ENCODE measurements at places on chromosomes 12 and 14.

- no peak for DNase-seq
Observed at GRCh38 chr14:105664691-105665090, 138.3 kb downstream of the TMEM121 start.

- DNase-seq: no peak
Observed at GRCh38 chr14:74645756-74646470, 33.9 kb upstream of the LTBP2 start.

- DNase-seq: no peak
Observed at GRCh38 chr12:63944586-63945228, 100.2 kb downstream of the SRGAP1 start.

- peak; percentile 96 for DNase-seq
Observed at GRCh38 chr14:69767369-69767999, 542 bp downstream of the SRSF5 start.

- DNase-seq: no peak
Observed at GRCh38 chr12:125766091-125766490, 700.9 kb downstream of the AACS start.

- DNase-seq: no peak
Observed at GRCh38 chr14:33063521-33063920, 124.8 kb downstream of the NPAS3 start.

GRCh38 chr14:21026274-21026987, 1.6 kb upstream of the NDRG2 start:
- DNase-seq: no peak

GRCh38 chr14:68682166-68683103, 110.4 kb downstream of the ZFP36L1 start:
- no peak for DNase-seq

- no peak for DNase-seq
Observed at GRCh38 chr12:56838621-56839488, 75.7 kb downstream of the HSD17B6 start.

DNA sequence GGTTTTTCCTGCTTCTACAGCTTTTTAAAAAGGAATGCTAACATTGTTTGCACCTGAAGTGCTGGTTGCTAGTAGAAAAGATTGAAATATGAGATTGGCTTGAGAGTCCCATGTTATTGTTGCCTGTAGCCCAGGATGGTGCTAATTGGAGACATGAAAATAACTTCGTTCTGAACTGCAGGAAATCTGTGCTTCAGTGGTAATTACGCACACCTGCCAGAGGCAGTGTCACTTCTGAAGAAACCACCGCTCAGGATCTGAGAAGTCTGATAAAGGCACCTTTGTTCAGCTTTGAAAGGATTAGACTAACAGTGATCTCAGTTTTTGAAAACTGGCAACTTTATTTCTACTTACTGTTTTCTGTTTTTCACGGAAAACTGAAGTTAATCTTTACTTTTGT, 15.5 kb upstream of the ATP6V0A2 start:
- DNase-seq: no peak

DNA sequence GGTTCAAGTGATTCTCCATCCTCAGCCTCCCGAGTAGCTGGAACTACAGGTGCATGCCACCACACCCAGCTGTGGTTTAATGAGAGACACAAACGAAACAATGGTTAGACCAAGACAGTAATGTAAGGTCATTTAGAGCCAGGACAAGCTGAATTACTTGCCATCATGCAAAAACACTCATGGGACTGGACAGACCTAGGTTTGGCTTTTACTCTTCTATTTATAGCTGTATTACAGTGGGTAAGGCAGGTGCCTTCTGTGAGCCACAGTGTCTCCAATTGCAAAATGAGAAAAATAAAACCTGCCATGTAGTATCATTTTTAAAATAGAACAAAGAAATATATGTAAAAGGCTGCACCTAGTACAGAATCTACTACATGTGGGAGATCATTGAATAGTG, 513.2 kb downstream of the NELL2 start:
- no peak for DNase-seq

GRCh38 chr12:49948866-49949845, 1.4 kb upstream of the AQP2 start:
- DNase-seq: no peak

DNA sequence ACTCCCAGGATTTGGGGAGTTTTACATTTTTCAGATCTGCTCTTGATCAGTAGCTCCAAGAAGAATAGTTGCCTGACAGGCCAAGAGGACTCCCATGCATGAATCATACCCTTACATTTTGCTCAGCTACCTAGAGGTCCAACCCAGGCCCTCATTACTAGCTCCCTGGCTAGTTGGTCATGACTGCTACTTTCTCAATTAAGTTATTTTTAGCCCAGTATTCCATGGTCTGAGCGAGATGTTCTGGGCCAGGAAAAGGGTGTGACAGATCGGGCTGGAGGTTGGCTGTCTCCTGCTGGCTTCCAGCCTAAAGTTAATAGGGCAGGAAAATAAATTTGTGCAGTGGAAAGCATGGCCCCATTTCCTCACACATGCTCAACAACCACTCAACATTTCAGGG, 379.2 kb downstream of the GRIN2B start:
- no peak for DNase-seq

- no peak for DNase-seq
Observed at GRCh38 chr12:110084314-110085015, 36.1 kb upstream of the C12orf76 start.

DNA sequence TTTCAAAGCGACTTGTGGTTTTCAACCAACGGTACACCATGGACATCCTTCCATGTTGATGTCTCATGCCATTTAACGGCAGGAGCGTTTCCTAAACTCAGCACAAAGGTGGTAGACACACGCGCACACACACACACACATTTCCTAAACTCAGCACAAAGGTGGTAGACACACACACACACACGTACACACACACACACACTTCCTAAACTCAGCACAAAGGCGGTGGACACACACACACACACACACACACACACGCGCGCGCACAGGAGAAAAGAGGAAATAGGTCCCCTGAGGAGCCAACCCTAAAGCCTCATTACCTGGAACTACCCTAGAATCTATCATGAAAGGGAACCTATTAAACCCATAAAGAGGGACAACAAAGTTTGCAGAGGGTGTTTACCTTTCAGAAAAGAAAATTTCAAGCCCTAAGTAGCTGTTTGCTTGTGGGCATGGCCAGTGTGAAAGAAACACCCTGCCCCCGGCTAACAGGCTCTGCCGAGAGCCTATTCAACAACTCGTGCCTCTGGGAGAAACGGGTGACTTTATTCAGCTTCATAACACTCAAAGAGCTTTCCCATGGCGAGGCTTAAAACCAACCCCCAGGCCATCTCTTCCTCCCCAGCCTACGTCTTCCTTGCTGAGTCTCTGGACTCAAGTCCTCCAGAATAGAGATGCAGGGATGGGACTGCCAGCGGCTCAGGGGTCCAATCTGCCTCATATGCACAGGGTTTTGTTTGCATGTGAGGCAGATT, 31.8 kb downstream of the SLC8B1 start:
- no peak for DNase-seq

- no peak for DNase-seq
Observed at GRCh38 chr14:61454545-61454944, 133.2 kb downstream of the PRKCH start.

GRCh38 chr14:75254901-75255584, 23.6 kb upstream of the FOS start:
- no peak for DNase-seq

DNA sequence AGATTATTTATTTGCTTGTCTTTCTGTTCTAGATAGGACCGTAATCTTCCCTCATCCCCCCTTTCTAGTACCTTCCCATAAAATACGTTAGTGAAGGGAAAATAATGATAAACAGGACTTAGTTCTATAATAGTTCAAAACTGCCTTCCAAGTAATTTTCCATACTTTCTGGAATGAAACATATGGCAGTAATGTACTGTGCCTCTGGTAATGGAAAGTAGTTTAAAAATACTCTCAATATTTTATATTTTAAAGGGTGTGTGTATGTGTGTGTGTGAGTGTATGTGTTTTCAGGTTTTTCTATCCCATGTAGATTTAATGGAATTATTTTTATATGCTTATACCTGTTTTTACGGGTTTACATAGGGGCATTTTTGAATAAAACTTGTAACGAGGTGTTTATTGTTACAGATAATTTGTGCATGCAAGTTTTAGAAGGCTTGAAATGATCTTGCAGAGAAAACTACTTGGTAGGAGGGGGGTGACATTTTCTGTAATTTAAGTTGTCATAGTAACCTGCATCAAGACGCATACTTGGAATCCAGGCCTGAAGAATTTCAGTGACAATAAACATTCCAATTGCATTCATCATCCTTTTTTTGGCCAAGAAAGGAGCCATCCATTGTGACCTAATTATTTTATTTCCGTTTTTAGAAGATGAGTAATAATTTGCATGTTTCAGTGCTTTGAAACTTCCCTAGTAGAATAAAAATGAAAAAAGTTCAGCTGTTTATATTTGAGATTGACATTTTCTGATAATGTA, 38.9 kb downstream of the RASSF8 start:
- no peak for DNase-seq

GRCh38 chr12:2307550-2307949, 254.8 kb downstream of the CACNA1C start:
- no peak for DNase-seq

DNA sequence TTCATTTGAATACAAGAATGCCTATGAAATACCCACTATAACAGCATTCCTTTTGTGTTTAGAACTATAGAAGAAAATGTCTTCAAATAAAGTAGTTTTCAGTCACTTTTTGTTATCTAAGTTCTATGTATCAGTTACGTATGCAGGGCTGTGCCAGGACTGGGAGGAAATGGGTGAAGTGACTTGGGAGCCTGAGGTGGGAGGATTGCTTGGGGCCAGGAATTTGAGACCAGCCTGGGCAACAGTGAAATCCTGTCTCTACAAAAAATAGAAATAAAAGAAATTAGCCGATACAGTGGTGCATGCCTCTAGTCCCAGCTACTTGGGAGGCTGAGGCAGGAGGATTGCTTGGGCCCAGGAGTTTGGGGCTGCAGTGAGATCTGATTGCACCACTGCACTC, 22.9 kb upstream of the MANSC4 start:
- DNase-seq: no peak

- DNase-seq: no peak
Observed at GRCh38 chr12:62865065-62865464, 69.9 kb downstream of the PPM1H start.

- DNase-seq: no peak
Observed at GRCh38 chr14:56121816-56122215, 3.6 kb downstream of the PELI2 start.

- no peak for DNase-seq
Observed at GRCh38 chr14:56195223-56195622, 77.0 kb downstream of the PELI2 start.

GRCh38 chr14:45810152-45810872, 557.3 kb upstream of the MIS18BP1 start:
- peak; percentile 22 for DNase-seq

- peak; percentile 85 for DNase-seq
Observed at GRCh38 chr12:113098441-113099028, 37.0 kb downstream of the RASAL1 start.

- no peak for DNase-seq
Observed at GRCh38 chr14:37172024-37172869, at the start of gene SLC25A21. TSS of gene SLC25A21 (minus strand) at chr14:37172606.

- no peak for DNase-seq
Observed at GRCh38 chr12:46445551-46446235, 73.1 kb upstream of the SLC38A2 start.

GRCh38 chr12:65822732-65823512, 1.4 kb upstream of the HMGA2 start:
- peak; percentile 56 for DNase-seq

DNA sequence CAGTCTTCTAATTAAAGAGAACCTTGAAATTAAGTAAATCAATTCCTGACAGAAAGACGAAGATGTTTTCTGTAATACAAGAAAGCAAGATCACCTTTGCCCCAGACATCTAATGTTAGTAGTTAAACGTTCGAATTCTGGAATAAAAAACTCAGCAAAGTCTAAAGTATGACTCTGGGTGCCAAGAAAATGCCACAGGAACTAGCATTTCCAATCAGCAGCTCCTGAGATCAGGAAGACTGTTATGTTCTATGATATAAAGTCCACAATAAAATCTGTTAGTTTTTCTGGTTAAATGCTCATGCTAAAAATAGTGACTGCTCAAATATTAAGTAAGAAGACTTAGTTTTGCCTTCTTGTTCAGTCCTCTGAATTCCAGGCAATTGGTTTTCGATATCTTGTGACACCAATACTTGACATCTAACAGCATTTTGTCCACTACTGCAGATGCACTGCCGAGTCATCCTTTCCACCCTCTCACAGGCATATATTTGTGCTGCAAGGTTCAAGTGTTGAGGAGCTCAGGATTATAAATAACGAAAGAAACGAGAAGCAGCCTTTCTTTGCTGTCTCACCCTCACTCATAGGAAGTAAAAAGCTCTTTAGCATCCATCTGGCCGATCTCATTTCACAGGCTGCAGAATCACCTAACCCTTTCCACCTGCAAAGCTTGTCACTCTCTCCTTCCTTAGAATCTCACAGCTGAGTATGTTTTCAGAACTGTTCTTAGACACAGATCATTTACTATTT, 32.0 kb downstream of the SSH1 start:
- peak; percentile 52 for DNase-seq

DNA sequence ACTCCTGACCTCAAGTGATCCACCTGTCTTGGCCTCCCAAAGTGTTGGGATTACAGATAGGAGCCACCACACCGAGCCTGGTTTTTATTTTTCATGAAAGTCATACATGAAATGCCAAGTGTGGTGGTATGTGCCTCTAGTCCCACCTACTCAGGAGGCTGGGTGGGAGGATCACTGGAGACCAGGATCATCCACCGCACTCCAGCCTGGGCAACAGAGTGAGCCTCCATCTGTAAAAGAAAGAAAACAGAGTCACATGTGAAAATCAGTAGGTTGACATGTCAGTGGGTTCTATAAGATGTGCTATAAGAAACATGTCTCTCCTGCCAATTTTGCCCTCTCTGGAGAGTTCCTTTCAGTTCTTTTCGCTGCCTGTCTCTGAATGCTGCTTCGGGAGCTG, 28.2 kb downstream of the ANKRD9 start:
- DNase-seq: no peak

GRCh38 chr12:31562594-31563328, 28.2 kb downstream of the DENND5B start:
- DNase-seq: peak; percentile 23

- no peak for DNase-seq
Observed at GRCh38 chr14:57512220-57512619, 18.6 kb upstream of the CCDC198 start.

DNA sequence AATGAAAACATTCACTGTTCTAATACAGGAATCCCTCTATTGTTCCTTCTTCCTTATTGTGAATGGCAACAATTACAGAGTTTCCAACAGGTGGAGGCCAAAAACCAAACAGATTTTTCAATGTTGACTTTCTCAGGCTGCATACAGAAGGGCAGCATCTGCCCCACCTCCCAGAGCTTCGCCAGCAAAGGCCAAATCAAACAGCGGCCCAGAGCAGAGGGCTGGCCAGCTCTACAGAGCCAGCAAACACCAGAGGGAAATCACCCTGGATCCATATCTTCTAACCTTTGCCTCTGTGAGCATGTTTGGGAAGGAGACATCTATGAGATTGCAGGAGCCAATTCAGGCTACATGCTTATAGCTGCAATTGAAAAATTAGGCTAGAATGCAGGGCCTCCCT, 4.4 kb upstream of the CRACR2A start:
- no peak for DNase-seq

- no peak for DNase-seq
Observed at GRCh38 chr14:38255408-38255672, 553 bp downstream of the CLEC14A start.

GRCh38 chr12:75986001-75986746, 45.4 kb downstream of the PHLDA1 start:
- DNase-seq: no peak

All from GM13976 (cell line).